LoVo (cell line): ENCODE measurements at places on chromosomes 11 and 22.

GRCh38 chr11:128532016-128532571, 55.3 kb downstream of the ETS1 start:
- DNase-seq, result no peak

DNA sequence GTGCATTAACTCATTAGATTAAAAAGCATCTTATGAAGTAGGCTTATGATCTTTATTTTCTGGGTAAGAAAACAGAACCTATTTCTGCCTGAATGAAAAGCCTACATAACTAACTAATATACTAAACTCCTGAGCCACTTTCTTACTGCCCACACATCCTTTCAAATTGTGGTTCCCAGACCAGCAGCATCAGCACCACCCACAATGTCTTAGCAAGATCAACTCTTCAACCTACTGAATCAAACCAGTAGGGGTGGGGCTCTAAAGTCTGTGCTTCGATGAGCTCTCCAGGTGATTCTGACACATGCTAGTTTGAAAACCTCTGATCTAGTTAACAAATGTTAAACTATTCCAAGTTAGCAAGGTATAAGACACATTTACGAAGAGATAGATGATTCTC, 462.4 kb downstream of the DLG2 start:
- DNase-seq, result no peak

DNA sequence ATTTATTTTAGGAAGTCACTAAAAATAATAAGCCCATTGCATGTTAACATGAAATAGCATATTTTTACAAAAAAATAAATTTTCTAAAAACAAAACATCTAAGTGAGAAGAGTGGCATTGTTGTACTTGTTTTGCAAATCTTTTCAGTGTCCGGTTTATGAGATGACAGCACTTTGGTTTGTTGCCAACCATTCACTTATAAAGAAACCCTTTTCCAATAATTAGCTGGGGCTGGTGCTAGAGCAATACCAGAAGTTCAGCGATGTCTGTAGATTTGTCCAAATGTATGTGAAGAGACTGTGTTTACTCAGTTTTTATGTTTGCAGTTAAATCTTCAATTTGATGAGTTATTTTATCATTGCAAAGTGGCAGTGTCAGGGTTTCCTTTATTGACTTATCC, 22.1 kb upstream of the KRTAP5-7 start:
- DNase-seq, result no peak

GRCh38 chr11:68550485-68550817, 89.9 kb downstream of the PPP6R3 start:
- DNase-seq, result no peak

GRCh38 chr11:114258696-114259095, 37.5 kb upstream of the NNMT start:
- DNase-seq, result no peak

- DNase-seq, result no peak
Observed at GRCh38 chr11:112558691-112559090, 298.0 kb upstream of the PLET1 start.

GRCh38 chr11:65850217-65851082, 7.5 kb downstream of the CFL1 start:
- no peak for DNase-seq

DNA sequence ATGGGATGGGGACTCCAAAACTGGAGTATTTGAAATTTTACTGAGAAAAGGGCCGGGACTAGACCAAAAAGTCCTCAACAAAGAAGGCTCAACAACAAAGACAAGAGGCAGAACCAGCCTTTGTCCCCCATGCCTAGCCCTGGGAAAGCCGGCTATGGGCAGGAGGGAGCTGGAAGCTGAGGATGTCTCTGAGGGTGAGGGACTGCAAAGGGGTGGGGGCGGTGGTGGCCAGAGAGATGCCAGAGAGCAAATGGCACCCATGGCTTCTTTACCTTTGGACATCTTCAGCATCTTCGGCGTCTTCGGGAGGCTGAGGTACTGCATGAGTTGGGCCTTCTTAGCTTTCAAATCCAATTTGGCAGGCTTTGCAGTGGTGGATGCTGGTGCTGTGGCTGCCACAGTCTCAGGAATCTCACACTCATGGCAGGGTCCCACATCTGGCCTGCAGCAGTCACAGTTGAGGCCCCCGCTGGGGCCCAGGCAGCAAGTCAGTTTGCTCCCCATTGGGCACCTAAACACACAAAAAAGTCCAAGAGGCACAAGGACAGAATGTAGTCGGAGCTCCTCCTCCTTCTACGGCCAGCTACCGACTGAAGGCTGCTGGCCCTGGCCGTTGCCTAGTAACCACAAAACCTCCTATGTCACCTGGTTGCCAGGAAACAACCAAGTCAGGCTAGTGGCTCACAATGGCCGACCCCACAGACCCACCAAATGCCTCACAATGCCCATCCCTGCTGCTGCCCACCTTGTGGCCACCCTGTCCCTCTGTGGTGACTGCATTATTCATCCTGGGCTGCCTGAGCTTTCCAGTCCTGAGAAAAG, at the start of gene C22orf42:
C22orf42 (minus strand) TSS at position 592 of the 822 bp plus-strand sequence; CDS start at position 504, 88 bp downstream.
- DNase-seq, result no peak

GRCh38 chr11:114483929-114484328, 44.7 kb downstream of the REXO2 start:
- DNase-seq, result no peak

DNA sequence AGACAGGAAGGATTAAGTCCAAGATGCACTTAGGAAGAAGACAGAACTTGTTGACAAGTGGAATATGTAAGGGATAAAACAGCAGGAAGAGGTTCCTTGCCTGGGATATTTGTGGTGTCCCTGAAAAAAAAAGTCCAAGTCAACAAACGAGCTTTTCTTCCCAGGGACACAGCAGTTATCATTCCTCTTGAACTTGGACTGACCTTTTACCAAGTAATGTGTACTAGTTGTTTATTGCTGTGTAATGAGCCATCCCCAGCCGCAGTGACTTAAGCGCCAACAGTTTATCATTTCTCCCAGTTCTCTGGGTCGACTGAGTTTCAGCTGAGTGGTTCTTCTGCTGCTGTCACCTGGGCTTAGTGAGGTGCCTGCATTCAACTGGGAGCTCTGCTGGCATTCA, 37.0 kb downstream of the KREMEN1 start:
- no peak for DNase-seq

- no peak for DNase-seq
Observed at GRCh38 chr11:62221498-62221897, 13.0 kb downstream of the SCGB2A1 start.
